Activated CD4-positive, CD25-positive, alpha-beta regulatory T cell (primary cell): ENCODE measurements at places on chromosomes 11 and 22.

DNA sequence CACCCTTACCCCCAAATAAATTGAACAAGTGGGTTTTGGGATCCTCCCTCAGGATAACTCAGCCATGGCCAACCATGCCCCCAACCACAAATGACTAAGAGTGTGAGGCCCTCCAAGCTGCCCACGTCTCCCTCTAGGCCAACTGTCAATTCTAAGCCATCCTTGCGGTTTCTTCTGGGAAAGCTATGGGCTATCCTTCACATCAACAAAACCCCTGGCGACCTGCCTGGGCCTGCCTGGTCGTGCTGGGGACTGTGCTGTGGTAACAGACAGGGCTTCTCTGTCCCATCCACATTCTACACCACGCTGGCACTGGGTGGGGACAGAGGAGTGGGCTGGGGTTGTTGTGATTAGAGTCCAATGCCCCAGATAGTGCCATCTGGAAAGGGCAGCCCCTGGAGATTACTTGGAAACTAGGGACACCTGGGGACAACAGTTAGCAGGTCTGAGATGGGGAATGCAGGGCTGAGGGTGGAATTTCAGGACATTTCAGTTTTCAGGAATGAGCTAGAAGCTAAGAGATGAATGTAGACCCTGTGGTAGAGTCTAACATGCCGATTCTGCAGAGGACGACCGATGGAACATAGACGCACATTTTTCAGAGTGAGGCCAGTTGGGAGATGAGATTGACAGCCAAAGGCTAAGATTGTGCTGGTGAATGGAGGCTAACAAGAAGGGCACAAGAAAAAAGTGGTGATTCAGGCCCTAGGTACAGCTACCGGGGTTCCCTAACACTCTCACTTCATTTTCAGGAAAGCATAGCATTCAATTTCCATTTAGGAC lies 131.9 kb downstream of the RASSF10 start:
- DNase-seq, result no peak

DNA sequence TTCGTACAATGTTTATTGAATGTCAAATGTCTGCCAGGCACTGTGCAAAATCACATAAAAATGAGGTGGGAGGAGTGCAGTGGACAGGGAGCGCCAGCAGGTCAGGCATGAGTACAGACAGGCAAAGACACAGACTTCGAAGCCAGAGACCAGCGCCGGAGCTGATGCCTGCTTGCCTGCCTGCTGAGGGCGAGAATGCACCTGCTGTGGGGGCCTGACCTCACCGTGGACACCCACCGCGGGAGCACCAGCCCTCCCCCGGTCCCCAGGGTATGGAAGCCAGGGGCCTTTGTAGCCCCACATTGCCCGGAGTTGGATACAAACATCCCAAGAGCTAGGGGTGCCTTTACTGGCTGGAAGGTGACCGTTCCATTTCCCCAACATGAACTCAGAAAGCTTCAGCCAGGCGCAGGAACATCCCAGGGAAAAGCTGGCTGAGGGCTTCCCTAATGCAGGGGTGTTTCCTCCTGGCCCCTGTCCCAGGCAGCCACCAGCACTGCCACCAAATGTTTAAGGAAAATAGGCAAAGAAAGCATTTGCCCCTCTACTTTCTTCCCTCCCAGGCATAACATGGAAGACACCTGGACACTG lies 17.9 kb downstream of the IFITM10 start:
- no peak for DNase-seq

- DNase-seq, result no peak
These were observed 190.6 kb downstream of the IGLL1 start for GRCh38 chr22:23389271-23390071.

DNA sequence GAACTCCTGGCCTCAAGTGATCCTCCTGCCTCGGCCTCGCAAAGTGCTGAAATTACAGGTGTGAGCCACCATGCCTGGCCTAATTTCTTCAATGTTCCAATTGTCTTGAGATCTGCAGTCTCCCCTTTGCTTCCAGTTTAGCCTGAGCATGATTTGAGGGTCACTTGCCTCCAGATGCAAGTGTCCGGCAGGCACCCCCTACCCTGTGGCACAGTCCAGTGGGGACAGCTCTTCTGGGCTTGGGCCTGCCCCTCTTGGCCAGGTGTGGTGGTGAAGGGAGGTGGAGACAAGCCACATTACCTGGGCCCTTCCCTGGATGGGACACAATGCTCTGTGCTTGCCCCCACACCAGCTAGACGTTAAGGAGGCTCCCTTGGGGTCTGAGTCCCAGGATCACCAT lies 21.3 kb upstream of the CACNG2 start:
- no peak for DNase-seq

GRCh38 chr11:112156956-112157766 lies 6.7 kb downstream of the IL18 start:
- DNase-seq, result no peak

DNA sequence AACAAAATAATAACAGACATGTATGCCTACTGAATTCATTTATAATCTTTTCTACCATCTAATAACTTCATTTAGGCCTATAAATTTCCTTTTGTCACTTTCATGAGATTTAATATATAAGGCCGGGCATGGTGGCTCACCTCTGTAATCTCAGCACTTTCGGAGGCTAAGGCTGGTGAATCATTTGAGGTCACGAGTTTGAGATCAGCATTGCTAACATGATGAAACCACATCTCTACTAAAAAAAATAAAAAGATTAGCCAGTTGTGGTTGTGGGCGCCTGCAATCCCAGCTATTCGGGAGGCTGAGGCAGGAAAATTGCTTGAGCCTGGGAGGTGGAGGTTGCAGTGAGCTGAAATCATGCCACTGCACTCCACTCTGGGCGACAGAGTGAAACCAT lies 14.2 kb upstream of the NTM start:
- DNase-seq, result no peak

GRCh38 chr11:33622806-33623205 lies 77.8 kb downstream of the C11orf91 start:
- DNase-seq, result no peak

DNA sequence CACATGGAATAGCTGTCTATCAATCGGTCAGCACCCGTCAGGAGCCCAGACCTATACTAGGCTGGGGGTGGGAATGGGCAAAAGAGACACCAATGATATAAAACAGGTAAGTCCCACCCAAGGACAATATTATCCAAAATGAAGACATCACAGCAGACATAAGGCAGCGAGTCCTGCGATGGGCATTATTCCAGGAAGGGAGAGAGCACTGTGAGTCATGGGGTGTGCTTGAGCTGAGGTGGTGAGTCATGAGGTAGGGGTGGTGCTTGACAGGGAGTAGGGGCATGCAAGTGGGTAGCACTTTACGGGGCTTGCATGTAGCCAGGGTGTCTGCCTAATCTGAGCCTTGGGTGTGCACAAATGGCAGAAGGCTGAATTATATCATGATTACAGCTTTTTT lies 605.0 kb upstream of the CADM1 start:
- no peak for DNase-seq

DNA sequence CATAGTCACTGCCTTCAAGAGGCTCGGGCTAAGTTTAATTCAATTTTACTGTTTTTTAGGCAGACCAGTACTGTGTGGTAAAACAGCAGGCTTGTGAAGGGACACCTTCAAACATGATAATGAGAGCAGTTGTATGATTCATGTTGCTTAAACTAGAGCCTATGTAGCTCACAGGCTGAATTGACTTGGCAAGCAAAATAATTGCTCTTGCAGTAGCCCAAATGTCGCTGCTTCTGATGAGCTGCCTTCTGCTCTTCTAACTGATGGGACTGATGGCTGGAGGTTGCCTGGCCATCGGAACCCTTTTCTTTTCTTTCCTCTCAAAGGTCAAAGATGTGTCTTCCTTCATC lies 137.6 kb downstream of the MAML2 start:
- no peak for DNase-seq

DNA sequence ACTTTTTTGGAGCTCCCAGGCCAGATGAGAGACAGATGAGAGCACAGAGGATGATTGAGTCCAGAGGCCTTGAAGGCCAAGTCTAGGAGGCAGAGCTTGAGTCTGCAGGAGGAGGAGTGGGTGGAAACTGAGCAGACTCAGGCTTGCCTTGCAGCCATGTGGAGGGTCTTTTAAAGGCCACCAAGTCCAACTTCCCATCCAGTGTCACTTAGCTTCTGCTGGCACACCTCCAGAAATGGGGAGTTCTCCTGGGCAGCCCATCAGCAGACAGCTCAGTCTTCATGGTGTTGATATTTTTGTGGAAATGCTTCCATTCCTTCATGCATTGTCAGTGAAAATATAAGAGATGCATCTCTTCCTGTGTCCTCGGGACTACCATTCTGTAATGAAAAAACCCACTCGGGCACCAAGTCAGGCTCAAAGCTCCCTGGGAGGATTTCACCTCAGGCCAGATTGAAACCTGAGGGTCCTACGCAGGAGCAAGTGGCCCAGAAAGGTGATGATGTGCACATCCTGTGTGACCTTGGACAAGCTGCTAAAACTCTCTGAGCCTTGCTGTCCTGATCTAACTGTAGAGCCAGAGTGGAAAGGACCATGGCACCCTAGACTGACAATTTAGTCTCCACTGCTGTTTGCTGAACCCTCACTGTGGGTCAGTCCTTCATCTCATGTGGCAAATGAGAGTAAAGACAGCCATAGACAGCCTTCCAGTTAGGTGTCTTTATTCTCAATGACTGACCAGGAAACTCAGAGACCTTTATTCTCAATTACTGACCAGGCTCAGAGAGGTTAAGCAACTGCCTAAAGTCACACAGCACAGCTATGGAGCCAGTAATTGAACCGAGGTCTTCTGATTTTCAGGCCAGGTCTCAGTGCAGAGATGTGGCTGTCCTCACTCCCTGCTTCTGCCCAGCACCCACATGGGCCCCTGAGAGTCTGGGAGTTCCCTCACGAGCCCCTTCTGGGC lies 2.9 kb upstream of the LRRC32 start:
- no peak for DNase-seq

DNA sequence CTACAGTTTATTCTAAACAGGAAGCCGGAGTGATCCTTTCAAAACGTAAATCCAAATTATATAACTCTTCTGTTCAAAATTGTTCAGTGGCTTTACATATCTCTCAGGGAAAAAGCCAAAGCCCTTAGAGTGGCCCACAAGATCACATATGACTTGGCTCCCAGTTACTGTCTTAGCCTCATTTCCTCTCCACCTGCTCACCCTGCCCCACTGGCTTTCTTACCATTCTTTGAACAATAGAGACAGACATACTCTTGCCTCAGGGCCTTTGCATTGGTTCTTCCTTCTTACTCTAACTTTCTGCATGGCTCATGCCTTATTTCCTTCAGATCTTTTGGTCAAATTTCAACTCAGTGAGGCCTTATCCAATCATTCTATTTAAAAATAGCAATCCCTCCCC lies 52.1 kb downstream of the STIM1 start:
- DNase-seq, result no peak

DNA sequence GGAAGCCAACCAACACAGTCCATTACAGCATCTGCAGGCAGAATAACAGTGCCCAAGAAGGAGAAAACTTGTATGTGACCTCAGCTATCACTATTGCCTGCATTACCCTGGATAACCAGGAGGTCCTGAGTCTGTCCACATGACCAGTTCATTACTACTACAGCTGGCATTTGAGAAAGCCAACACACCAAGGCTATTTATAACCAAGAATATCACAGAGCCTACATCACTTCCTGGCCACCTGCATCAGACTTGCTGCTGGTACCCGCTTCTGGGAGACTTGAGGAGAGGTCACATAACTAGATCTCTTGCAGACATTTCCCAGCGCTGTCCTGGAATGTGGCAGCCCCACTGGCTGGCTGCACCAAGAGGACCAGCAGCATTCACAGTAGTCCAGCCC lies 11.1 kb upstream of the OR56B4 start:
- no peak for DNase-seq

- no peak for DNase-seq
These were observed 58.7 kb downstream of the AHNAK start for GRCh38 chr11:62487738-62488551.

- no peak for DNase-seq
These were observed 363.5 kb upstream of the PITPNB start for GRCh38 chr22:28282405-28283067.

DNA sequence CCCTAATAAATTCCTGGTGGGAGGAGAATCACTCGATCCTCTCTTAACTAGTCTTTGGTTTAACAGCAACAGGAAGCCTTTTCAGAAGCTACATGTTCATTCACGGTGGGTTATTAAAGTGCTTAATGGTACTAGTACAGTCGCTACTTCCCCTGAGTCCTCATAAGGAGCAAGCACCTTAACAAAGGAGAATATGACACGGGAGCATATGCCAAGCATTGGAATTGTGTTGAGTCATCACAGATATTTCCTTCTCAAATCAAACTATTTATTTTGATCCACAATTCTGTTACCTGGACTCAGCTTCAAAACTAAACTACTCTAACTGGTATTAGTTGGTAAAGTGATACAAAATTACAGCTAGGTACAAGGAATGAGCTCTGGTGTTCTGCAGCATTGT lies 177.5 kb upstream of the CTSC start:
- no peak for DNase-seq

DNA sequence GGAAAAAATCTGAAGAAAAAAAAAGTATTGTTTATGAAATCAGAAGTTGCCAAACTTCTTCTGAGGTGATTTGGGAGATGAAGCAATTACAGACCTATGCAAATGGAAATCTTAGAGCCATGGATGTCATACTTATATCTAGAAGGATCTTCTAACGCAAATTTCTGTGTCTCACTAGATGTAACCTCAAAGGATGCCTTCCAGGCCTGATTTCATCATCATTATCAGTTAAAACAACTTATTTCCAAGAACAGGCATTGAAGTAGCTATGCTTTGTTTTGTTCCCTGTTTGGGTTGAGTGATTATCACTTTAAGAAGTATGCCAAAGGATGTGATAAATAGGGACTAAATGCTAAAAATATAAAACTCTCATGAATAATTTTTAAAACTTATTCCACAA lies 43.9 kb upstream of the ANGPTL5 start:
- DNase-seq, result no peak

DNA sequence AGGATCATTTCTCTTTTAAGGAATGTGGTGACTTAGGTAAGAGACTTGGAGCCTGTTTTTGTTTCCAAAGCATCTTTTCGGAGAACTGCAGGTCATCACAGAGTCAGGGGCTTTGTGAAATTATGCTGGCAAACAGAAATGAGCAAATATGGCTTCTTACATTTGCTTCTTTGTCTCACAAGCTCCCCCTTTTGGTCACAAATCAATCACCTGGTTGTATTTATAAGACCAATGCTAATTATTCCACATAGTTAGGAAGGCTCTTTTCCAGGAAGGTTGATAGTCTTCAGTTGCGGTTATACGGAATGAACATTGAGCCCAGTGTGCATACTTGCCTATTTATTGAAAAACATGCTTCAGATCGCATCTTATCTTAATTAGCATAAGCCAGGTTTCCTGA lies 34.6 kb upstream of the CEP126 start:
- DNase-seq, result no peak

DNA sequence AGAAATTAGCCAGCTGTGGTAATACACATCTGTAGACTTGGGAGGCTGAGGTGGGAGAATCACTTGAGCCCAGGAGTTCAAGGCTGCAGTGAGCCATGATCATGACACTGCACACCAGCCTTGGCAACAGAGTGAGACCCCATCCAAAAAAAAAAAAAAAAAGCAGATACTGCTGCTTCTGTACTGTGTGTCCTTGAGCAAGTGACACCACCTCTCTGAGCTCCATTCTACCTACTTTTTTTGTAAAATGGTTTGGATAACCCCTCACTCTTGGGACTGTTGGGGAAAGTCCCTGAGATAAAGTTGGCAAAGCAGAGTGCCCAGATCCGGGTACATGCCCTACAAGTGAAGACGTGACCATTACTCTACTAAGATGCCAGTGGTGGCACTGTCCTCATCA lies 2.7 kb downstream of the SEC14L3 start:
- no peak for DNase-seq
